ENCODE measurements at places on chromosomes 2 and 18.

DNA sequence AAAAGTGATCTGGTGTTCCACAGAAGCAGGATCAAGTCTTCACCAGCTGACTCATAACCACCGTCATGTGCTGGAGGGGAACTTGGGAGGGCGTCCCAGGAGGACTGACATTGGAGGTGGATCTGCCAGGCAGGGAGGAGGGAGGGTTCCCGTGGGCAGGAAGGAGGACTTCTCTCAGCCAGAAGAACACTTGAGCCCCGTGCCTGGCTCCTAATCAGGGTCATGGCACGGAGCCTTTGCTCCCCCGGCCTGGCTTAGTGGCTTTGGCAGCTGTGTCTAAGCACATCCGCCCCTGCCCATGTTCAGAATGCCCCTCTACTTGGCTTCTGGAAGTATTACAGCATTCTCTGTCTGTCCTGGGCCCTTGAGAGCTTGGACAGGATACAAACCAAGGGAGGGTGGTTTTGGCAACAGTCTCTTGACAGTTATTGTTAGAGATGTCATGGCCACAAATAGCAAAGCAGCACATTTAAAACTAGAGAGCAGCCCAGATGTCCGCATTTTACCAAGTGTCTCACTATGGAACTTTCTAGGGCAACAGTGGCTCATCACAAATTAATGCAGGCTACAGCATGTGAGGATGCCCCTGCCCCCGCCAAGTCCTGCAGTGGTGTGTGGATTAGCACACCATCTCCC, 11.5 kb downstream of the PPP1R7 start:
- DNase-seq: no peak

- DNase-seq: no peak
Measured at GRCh38 chr2:39697454-39697853, 31.7 kb downstream of the TMEM178A start.

DNA sequence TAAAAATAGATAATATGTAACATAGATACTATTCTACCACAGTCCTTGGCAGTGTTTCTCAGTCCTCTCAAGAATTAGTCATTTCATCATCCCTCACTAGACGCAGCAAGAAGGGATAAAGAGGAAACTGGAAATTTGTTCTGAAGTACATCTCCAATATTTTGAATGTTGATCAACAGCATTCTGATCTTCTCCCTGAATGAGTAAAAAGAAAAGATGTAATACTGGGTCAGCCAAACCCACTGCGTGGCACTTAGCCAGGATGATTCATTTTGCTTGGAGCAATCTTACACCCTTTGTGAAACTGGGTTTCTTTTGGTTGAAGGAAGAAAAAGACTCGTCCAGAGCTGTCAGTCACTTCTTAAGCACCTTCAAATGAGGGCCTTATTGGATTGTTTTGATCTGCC, 54.1 kb downstream of the TAF1B start:
- DNase-seq: no peak

DNA sequence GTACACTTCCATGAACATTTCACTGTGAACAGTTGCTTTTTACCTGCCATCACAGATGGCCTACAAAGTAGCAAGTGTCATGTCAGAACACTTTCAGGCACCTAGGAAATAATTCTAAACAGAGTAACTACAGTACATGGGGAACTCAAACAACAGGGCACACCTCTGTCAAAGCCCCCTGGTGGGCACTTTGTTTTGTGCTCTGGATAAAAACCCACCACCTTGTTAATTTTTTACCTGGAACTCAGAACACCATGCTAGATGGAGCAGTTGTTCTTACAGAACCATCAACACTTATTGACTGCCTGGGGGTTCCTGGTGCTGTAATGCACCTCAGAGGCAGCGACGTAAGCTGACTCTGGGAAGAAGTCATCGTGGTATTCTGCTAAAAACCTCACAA, 2.3 kb downstream of the MSL3B start:
- no peak for DNase-seq

GRCh38 chr18:79756143-79756500, 41.6 kb upstream of the KCNG2 start:
- DNase-seq: no peak

DNA sequence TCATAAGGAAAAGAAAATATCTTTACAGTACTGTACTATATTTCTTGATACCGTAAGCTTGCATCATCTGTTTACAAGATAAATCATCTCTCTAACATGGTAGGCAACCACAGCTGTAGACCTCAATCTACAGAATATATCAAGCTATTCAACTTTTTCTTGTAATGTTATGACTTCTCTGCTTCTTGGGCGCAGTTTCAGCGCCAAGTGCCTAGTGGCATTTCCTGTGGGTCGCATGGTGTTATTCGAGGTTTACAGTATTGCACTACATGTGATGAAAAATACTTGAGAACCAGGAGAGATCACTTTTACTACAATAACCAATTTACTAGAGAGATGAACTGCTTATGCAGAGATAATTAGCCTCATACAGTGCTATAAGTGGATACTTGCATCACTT, 34.0 kb upstream of the SESTD1 start:
- no peak for DNase-seq

DNA sequence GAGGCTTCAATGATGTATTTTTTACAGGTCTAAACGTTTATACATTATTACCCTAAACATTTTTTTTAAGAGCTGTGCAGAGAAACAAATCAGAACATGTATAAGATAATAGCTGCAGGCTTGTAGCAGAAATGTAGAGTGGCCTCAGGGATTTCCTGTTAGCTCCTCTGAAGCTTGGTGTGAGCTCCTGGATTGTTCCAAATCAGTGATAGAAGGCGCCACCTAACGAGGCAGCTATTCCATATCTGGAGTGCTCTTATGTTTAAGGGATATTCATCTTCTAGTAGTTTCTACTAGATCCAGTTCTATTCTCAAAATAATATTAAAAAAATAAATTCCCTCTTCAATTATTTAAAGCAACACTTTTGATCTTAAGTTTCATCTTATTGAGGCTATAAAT, 93.1 kb downstream of the LRP1B start:
- DNase-seq: no peak

- DNase-seq: no peak
Measured at GRCh38 chr2:227612546-227613271, 1.9 kb downstream of the SCYGR3 start.

DNA sequence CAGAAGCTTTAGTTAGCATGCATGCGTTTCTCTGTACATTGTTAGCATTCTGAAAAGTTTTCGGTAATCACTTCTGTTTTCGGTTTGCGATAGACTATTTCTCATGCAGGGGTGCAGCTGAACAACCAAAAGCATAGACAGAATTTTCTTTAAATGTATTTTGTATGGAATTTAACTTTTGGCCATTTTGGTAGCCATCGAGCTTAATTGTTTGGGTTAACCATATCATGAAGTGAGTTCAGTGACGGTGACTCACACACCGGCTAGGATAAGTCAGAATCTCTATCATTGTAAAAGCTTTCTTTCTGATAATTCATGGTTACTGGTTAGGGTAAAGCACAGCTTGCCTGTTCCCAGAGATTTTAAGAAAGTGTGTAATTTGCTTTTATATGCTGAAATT, 107.2 kb downstream of the CD226 start:
- DNase-seq: no peak

- no peak for DNase-seq
Measured at GRCh38 chr2:218902427-218902826, 21.8 kb downstream of the WNT10A start.

DNA sequence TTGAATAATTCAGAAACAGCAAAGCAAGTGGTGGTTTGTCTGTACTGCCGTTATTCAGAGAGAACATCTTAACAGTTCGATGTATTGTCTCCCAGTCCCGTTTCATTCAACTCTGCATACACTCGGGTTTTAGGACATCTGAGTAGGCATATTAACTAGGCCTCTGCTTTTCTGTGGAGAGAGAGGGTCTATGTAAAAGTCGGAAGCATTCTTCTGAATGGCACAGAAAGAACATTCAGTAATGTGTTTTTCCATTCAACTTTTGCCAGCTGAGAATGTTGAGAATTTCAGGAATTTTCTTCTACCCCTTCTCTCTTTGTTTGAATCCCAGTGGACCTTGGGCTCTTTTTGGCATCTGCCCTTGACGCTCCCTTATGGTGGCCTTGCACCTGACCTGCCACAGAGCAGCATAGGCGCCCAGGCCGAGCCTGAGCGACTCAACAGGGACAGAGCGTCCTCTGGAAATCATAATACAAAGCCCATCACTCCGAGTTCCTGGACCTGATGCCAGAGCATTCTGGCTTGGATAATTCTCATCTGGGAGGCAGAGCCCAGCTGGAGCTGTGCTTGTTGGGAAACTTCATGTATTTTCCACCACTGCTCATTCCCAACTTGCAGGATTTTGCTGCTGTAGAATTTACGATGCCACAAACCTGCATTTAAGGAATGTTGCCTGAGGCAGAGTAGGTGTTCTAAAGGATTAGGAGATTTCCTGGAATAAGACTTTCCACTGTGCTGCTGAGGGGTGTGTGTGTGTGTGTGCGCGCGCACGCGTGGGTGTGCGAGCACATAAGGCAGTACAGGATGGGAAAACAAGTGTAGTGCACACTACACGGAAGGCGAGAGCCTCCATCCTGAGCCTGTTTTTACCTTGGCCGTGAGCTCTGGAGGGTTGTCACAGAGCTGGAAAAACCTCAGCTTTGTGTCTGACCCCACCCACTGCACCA, 77.2 kb upstream of the TXNDC2 start:
- no peak for DNase-seq

DNA sequence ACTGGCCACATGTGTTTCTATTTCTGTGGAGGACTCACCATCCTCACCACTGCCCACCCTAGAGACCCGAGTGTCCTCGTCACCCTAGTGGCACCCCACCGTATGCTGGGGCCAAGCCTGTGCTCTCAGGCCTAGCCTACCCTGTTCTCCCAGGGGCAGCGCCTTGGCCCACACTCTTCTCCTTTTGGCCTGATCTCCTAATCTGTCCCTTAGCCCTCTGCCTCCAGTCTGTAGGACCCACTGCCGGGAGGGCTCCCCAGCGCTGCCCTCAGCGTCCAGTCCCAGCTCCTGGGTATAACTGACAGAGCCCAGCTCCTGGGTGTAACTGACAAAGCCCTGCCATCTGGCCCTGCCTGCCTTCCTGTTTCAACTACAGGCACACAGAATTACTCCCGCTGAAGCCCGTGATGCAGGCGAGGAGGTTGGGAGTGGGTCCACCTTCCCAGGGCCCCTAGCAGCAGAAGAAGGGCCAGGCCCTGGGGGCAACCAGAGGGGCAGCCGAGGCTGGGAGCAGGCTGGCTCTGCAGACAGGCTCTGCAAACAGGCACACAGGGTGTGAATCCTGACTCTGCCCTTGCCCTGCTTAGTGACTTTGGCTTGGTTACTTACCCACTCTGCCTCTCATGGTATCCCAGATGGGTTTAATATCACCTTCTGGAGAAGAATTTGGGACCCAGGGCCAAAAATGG, 25.6 kb upstream of the PTMA start:
- no peak for DNase-seq

GRCh38 chr18:73340135-73340977, 472.6 kb upstream of the NETO1 start:
- DNase-seq: no peak

DNA sequence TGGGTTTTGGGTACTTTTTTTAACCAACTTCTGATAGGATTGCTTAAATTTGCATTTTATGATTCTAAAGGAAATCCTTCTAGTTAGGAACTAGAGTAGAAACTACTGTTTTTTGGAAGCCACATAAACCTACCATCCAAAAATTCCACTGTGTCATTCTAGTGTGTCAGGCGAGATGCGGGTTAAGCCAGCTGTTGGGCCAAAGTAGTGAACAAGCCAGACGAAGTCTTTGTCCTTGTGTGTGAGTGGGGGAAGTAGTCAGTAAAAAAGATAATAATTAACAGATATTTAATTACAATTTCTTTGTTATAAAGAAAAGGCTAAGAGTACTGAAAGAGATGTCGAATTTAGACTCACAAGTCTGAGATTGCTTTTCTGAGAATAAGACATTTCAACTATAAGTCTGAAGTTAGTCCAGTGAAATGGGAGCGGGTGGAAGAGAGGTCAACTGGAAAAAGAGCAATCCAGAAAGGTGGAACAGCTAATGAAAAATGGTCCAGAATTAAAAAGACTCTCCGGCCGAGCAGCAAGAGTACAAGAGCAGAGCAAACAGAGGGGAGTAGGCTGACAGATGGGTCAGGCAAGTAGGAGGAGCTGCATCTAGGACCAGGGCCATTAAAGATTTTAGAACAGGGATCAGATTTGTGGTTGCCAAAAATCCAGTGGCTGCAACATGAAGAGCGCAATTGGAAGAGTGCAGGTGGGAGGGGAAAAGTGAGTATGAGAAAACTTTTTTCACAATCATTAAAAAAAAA, 1.5 kb downstream of the EPB41L5 start:
- DNase-seq: no peak

DNA sequence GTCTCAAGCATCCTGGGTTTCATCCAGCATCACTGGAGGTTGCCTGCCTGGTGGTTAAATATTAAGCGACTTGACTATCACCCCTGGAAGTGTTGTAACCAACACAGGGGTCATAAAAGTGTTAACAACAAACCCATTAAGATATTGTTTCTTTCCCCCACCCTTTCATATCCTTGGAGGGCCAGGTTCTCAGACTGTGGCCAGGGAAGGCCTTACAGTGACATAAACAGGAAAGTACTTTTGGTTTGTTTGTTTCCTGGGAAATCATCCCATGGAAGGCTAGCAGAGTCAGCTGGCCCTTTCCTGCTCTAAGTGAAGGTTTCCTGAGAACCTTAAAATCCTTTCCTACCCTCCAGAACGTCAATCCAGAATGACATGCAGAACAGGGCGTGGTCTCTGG, 160.9 kb downstream of the CLIP4 start:
- no peak for DNase-seq

DNA sequence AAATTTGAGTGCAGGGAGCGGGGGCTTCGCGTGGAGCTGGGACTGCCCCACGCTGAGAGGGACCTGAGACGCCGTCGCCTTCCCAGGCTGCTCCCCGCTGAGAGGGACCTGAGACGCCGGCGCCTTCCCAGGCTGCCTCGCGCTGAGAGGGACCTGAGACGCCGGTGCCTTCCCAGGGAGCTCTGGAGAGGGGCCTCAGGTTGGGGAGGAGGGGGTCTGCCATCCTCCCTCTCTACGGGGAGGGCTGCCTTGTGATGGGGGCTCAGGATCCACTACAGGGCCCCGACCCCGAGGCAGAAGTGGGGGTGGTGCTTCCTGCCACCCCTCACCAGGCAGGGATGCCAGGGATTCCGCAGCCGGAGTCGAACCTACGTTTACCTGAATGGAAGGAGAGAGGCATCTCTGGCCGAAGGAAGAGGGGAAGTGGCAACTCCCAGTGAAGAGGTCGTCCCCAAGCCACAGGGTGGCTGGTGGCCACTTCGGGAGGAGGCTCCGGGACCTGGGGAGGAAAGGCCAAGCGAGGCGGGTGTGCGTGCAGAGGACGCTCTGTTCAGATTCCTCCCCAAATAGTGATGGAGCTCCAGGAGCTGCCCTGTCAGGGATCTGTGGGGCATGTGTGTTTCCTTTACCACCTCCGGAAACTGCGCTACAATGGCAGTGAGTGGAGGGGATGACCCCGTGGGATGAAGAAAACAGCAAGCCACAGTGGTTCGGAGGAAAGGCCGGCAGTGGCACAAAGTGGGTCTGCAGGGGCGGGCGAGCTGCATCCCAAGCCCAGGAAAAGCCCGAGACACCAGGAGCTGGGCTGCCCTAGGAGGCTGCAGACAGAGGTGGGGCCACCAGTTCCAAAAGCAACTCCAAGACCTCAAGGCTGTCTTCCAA, 108.2 kb upstream of the CTDP1 start:
- no peak for DNase-seq

GRCh38 chr2:96114546-96114902, 1.8 kb downstream of the ADRA2B start:
- DNase-seq: no peak

- DNase-seq: no peak
Measured at GRCh38 chr2:150046211-150046610, 441.3 kb downstream of the RND3 start.

- no peak for DNase-seq
Measured at GRCh38 chr2:178882666-178883440, 75.6 kb upstream of the TTN start.
